ENCODE measurements at places on chromosomes 4 and X. TPM values are rescaled to one million over a fixed set of nuclear protein-coding genes. Genes with fewer than 3 reads are reported as not detected.

Gene CXCR3
- not detected for total RNA-seq

DNA sequence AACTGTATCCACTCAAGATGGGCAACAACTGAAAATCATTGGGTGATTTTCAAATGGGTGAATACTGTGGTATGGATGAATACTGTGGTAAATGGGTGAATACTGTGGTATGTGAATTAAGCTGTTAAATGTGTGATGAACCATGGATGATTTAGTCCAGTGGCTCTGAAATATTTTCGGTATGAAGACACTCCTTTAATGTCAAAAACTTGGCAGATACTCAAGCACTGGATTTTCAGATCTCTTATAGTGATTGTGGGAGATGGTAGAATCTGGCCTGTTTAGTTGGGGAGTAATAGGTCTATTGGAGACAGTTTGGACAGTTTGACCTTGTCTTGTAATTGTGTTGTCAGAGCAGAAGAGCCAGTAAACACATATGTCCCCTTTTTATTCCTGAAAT is 45.7 kb downstream of the SSX7 start:
- no peak for DNase-seq

Gene WAS
- 1.0 TPM for total RNA-seq

- DNase-seq = no peak
Measured at GRCh38 chrX:128165884-128166408, 113.7 kb upstream of the ACTRT1 start.

DNA sequence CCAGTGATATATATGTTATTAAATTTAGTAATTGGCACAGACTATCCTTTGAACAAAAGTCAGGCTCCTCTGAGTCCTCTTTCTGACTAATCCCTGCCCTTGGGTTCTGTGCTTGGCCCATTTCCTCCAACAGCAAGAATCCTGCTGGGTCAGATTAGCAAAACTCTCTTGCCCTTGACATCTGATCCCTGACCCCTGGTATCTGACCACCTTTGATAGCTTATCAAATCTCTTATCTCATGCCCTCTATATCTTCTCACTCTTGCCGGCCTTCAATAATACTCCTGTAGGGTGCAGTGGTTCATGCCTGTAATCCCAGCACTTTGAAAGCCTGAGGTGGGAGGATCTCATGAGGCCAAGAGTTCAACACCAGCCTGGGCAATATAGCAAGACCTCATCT is 245.5 kb upstream of the FAM47A start:
- no peak for DNase-seq
